ENCODE measurements at places on chromosomes 6 and 20.

DNA sequence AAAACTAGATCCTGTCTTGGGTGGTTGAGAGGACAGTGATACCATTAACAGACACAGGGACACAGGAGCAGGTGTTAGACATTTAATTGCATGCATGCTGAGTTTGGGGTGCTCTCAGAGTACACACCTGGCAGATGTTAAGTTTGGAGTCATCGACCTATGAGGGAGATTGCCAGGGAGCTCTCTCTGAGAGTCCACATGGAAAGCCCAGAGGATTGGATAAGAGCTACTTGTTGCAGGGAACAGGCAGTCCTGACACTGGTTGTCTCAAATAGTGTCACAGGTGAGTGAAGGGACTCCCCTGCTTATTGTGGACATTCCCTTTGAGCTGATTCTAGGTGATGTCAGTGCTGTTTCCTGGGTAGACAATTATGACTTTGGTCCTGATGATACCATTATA lies 3.1 kb downstream of the ATRN start:
- DNase-seq, result no peak

DNA sequence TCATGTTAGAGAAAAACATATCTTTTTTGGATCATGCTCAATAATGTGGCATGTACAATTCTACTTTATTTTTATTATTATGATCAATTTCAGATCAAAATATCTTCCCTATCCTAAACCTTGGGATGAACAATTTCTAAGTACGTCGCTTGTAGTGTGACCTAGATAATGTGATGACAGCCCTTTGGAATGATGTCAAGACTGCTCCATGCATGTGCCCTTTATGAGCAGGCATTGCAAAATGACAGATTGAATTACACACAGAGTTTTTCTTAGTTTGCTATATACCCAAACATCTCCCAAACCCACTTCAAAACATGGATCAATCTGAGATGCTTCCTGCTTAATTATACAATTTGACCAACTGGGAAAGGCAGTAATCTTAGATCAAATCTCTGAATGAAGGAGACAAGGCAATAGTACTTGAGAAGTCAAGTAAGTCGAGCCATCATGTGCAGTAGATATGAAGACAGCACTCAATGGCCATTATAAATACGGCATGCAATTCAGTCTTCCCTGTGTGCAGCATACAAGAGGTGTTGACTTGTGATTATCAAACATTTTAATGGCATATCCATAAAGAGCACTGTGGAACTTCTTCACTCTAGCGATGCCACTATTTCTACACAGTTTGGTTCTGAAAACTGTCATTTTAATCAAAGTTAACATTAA lies 294.8 kb downstream of the RNF144B start:
- DNase-seq, result no peak

GRCh38 chr6:44462797-44463727 lies 75.6 kb downstream of the CDC5L start:
- DNase-seq, result no peak

- no peak for DNase-seq
Observed at GRCh38 chr20:56537997-56538396, 5.0 kb downstream of the FAM209B start.

DNA sequence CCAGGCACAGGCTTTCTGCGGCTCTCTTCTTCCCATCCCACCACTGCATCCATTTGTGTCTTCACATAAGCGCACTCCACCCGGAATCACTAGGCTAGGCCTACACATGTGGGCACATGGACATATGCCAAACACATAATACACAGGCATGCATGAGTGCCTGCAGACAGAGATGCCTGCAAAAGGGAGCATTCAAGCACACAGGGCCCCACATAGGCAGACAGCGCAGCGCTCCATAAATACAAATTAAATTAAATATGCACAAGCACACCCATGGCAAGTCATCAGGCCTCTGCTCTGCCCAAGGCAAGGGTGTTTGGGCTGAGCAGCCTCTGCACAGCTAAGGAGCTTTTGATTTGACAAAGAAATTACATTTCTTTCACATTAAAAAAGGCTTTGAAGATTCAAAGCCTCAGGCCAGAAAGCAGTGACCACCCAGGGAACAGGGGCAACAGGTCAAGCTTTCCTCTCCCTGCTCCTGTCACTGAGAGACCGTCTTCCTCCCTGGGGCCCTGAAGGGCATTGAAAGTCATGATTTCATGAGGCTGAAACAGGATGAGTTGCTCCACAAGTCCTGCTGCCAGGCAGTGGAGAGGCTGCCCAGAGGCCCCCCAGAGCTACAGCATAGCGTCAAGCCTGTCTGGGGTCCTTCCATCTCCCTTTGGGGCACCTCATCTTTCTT lies 134.2 kb upstream of the LRFN2 start:
- DNase-seq, result no peak

- DNase-seq, result no peak
Observed at GRCh38 chr6:34953061-34954025, 64.3 kb downstream of the ANKS1A start.
